ENCODE measurements at places on chromosomes 6 and 20.
A peak's percentile ranks its signal among the peaks of the same experiment; 100 is the strongest.

- no peak for DNase-seq
Measured at GRCh38 chr20:20549267-20549612, 163.2 kb downstream of the RALGAPA2 start.

DNA sequence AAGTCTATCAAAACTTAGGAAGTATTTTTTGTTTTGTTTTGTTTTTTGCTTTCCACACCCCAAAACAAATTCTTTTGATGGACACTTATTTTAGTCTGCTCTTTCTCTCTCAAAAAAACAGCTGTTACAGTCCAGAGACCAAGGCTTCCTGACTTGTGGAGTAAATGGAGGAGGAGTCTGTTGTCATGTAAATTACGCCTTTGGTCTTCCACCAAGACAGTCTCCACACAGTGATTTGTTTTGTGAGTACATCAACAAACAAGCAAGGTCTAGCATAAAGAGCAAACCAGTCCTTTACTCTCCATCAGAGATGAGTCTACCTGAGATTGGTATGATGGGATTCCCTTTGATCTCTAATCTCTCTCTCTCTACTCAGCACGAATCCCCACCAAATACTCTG is 588.0 kb upstream of the ARID1B start:
- DNase-seq: no peak

- no peak for DNase-seq
Measured at GRCh38 chr20:31923388-31924331, 28.2 kb downstream of the PDRG1 start.

DNA sequence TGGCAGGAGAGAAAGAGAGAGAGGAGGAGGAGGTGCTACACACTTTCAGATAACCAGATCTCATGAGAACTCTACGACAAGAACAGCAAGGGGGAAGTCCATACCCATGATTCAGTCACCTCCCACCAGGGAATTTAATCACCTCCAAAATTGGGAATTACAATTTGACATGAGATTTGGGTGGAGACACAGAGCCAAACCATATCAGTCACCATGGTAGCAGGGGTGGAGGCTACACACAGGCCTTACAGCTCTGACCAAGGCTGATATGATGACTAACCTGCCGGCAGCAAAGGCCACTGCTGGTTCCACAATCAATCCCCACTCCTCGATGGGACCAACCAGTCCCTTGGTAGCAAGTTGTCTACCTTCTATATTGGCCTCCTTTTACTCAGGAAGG is 13.6 kb upstream of the RBM24 start:
- no peak for DNase-seq

DNA sequence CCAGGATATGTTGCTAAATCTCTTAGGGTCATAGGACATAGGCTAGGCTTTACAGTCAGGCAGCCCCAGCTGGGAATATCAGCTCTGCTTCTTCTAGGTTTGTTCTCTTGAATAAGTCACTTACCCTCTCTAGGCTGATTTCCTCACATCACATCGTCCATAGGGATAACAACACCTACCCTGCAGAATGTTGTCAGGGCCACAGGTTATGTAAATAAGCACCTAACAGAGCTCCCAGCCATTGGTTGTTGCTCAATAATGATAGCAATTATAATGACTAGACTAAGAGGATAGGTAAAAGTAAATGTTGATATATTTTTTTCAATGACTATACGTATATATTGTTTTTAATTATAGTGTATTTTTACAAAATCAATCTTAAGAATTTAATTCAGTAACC is 135.0 kb downstream of the HIVEP2 start:
- DNase-seq: no peak

DNA sequence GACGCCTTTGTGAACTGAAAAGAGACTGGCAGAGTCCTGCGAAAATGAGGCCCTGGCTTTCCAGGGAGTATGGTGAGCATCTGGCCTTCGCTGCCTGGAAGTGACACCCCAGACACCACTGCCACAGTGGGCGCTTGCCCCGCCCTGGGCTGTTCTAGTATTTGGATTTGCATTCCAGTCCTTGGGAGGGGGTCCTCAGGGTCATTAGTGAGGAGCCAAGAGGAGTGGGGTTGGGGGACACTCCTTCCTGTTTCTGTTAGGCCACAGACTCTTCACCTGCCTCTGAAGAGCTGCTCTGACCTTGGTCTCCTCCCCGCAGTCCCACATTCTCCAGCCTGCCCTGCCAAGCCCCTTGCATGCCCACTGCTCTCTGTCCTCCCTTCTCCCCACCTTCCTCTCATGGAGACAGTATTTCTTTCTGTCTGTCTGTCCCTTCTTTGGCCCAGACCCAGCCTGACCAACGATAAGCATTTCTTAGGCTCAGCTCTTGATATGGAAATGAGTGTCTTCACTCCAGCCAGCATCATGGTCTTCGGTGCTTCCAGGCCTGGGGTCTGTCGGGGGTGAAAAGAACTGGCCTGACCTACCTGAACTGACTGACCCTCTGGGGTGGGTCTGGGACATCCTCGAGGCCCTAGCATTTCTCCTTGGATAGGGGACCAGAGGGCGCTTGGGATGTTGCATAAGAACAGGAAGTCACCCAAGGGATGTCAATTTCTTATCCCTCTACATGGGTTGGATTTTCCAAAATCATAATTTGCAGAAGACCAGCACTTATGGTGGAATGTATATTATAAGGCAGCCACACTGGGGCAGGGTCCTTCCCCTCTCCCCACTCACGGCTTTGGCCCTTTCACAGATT is 19.4 kb downstream of the SLC9A8 start:
- no peak for DNase-seq

GRCh38 chr6:27650620-27651370 is 177.9 kb upstream of the ZNF184 start:
- no peak for DNase-seq

DNA sequence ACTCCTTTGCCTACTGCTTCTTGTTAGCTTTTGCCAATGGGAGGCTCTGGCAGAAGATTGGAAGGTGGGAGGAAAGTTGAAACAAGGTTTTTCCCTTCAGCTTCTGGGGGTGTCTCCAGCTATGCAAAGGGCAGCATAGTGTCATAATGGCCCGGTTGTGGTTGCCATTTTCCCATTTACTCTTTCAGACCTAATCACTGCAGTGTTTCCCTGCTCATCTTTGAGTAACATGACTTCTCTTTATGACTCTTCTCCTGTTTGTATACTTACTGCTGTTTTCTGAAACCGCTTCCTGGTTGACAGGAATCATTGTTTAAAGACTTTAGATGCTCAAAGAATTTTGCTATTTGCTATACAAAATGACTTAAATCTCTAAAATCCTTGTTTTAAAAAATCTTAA is 19.9 kb downstream of the NRN1 start:
- DNase-seq: no peak

DNA sequence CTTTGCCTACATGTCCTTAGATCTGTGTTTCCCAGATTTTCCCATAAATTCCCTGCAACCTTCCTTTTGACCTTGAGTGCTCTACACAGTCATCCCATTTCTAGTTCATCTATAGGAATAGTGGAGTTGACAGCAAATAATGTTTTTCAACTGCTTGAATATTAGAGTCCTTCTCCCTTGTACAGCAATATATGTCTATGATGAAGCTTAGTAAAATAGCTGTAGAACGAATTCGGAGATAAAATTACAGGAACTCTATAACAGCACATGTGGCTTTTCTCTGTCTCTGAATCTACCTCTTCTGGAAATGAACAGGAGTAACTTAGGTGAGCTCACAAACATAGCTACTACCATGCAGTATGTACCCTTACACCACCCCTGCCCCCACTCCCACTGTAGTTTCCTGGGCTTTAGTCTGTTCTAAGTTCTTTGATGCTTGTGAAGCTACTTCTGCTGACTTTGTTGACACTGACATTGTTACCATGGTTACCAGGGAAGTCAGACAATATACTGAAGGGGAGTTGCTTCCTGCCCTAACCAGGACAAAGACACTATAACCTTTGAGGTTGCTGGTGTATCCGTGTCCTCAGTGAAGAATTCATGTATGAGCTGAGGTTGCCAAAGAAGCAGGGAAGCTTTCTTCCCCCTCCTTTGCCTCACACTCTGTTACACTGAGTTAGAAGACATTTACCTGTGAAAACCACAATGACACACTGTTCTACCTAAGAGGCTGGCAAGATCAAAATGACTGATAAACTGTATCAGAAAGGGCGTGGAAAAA is 35.8 kb upstream of the SHLD1 start:
- DNase-seq: peak; percentile 67

DNA sequence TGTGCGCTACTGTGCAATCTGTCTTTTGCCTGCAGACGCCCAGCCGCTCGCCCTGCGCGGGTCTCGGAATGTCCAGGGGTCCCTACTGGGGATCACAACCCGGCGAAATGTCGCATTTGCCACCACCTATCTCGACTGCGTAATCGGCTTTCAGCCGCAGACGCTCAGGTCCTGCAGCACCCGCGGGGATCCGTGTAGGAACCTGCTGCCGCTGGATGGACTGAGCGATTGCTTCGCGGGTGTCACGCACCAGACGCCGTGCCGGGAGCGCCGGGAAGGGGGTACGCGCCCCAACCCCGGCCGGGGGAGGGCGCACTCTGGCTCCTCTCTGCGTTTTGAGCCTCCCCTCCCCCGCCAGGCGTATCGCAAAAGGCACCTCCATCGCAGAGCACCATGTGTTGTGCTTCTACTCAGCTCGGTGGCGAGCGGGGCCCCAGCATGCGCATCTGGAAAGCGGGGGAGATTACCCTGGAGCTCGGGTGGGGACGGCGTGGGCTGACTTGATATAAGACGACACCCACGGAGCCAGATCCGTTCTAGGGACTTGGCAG is 747 bp upstream of the PTPRA start:
- peak; percentile 79 for DNase-seq

DNA sequence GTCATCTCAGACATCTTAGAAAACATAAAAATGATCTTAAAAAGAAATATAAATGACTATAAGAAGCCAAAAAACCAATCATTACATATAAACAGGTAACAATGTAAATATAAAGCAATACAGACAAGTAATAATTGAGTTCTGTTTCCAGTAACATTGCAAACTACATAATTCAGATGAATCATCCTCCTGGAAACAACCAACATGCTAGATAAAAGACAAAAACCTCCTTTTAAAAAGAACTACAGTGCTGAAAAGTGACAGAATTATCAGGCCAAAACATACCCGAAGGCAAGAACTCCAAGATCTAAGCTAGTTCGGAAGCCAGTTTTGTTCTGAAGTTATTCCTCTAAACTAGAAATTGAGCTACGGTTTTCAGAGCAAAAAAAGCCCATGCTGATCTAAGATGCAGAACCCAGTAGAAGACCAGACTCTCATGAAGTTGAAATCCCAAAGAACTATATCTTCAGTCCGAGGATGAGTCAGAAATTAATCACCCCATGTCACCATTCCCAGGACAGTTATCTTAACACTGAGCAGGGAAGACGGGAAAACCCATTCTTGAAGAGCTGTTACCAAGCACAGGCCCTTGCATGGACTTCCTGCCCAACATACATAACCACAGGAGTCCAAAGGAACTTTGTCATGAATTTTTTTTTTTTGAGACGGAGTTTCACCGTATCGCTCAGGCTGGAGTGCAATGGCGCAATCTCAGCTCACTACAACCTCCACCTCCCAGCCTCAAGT is 9.8 kb downstream of the PGM3 start:
- DNase-seq: no peak

GRCh38 chr6:25981568-25982263 is 19.1 kb downstream of the TRIM38 start:
- no peak for DNase-seq

DNA sequence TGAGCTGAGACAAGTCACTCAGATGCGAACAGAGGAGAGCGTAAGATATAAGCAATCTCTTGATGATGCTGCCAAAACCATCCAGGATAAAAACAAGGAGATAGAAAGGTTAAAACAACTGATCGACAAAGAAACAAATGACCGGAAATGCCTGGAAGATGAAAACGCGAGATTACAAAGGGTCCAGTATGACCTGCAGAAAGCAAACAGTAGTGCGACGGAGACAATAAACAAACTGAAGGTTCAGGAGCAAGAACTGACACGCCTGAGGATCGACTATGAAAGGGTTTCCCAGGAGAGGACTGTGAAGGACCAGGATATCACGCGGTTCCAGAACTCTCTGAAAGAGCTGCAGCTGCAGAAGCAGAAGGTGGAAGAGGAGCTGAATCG is 9.5 kb upstream of the SNRNP48 start:
- no peak for DNase-seq

GRCh38 chr20:5918856-5919625 is 31.3 kb downstream of the TRMT6 start:
- no peak for DNase-seq

GRCh38 chr20:12773936-12774335 is 234.8 kb upstream of the SPTLC3 start:
- no peak for DNase-seq

- DNase-seq: no peak
Measured at GRCh38 chr20:35606127-35606526, 9.5 kb upstream of the SPAG4 start.

DNA sequence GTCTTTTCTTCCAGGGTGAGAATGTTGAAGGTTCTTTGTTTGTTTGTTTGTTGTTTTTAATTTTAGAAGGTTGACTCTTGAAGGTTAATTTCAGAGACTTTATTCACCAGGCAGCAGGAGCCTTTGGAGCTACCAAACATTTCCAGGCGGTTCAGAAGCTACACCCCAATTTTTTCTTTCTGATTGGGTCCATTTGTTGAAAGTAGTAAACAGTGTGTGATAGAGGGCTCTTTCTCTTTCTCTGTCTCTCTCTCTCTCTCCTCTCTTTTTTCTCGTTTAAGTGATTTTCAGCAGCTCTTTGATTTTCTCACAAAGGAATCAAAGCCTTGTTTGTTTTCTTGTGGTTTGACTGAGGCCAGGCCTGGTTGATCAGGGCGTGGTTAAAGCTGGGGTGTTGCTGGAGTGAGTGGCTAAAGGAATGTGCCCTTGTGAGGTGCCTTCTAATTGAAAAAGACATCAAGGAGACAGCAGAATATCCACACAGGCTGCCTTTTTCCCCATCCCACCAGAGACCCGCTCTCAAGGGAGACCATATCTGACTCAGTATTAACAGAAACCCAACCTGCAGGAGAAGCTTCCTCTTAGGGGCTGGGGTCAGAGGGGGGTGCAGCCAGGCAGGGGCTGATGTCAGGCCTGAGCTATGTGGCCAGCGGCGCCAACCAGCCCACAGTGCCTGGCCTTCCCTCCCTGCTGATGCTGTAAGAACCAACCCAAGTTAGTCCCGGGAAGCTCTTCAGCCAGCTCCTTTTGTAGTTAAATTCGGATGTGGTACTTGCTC is 40.4 kb upstream of the NAA20 start:
- DNase-seq: no peak

DNA sequence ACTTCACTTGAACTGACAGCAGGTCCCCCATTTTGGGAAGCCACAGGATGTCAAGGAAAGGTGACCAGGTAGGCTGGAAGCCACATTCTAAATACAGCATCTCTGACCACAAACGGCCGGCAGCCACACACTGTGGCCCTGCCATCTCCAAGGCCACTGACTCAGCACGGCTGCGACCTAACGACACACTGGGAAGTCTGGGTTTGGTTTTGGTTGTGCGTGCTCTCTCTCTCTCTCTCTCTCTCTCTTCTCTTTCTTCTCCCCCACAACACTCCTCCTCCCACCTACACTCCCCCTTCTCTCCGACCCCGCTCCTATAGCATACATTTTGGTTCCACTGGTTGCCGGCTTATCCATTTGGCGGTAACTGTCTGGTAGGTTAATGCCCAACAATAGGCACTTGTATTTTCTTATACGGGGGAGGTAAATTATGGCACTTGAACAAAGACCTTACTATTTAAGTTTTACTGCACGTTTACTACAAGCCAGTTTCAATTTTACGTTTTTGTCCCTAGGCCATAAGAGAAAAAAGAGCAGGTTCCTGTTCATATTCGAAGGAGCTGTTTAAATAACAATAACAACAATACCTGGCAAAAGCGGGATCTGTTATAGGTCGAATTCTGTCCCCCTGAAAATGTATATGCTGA is 103.6 kb downstream of the GMDS start:
- DNase-seq: no peak

All from activated CD8-positive, alpha-beta memory T cell treated with anti-CD3 and anti-CD28 coated beads, Interleukin-2, amount 50 U/mL, for 4 hours (primary cell).